ENCODE measurements at places on chromosomes 4 and X.

DNA sequence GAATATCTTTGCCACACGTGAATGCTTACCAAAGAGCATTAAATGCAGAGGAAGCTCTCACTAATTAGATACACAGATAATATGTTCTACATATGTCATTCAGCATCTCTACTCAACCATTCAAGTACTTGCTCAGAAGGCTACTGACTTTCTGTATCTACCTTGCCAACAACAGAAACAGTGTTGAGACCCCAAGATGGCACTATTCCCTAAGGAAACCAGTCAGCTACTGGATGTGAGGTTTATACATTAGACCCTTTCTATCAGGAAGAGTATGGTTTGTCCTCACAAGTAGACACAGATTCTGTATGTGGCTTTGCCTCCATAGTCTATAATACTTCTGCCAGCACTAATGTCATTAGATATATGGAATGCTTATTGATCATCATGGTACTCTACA is 443.9 kb upstream of the INTU start:
- H3K27ac ChIP-seq: no peak overlapping the region
- no peaks in the 10 kb centered on the region for H3K36me3 ChIP-seq
- H3K4me1 ChIP-seq: no peaks in the 10 kb centered on the region
- DNase-seq: no peak

GRCh38 chrX:71534773-71535544 is 2.1 kb downstream of the OGT start:
- H3K36me3 ChIP-seq: peaks cover 1% of the 10 kb centered on the region
- DNase-seq: no peak
- H3K4me1 ChIP-seq: peaks cover 10% of the 10 kb centered on the region
- no peaks in the 10 kb centered on the region for H3K27me3 ChIP-seq
- H3K27ac ChIP-seq: no peak overlapping the region
- peak overlapping the region; percentile 83 for H3K4me3 ChIP-seq

GRCh38 chrX:120111611-120112010 is 4.1 kb downstream of the RHOXF1 start:
- H3K27ac ChIP-seq: no peak overlapping the region
- H3K36me3 ChIP-seq: no peaks in the 10 kb centered on the region
- H3K4me3 ChIP-seq: no peak overlapping the region
- H3K4me1 ChIP-seq: no peaks in the 10 kb centered on the region

DNA sequence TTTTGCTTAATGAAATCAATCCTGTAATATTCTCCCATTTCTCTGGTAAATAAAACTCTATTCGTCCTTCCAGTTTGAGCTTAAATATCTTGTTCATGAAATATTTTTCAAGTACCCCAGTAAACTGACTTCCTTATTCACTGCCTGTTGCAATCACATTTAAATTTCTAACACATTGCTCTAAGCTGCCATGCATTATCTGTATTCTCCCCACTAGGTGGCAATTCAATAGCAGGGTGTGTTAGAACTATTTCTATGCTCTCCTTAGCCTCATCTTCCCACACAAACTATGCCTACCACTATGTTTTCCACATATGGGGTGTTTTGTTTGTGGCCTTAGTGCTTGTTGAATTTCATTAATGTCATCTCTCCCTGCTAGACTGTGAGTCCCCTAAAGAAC is 377.1 kb upstream of the HS3ST1 start:
- no peak for DNase-seq
- no peak overlapping the region for H3K4me3 ChIP-seq

GRCh38 chr4:16140879-16141249 is 57.0 kb upstream of the PROM1 start:
- H3K4me3 ChIP-seq: no peak overlapping the region
- DNase-seq: no peak
- H3K27ac ChIP-seq: no peak overlapping the region
- H3K27me3 ChIP-seq: no peaks in the 10 kb centered on the region
- H3K36me3 ChIP-seq: peaks cover 1% of the 10 kb centered on the region

DNA sequence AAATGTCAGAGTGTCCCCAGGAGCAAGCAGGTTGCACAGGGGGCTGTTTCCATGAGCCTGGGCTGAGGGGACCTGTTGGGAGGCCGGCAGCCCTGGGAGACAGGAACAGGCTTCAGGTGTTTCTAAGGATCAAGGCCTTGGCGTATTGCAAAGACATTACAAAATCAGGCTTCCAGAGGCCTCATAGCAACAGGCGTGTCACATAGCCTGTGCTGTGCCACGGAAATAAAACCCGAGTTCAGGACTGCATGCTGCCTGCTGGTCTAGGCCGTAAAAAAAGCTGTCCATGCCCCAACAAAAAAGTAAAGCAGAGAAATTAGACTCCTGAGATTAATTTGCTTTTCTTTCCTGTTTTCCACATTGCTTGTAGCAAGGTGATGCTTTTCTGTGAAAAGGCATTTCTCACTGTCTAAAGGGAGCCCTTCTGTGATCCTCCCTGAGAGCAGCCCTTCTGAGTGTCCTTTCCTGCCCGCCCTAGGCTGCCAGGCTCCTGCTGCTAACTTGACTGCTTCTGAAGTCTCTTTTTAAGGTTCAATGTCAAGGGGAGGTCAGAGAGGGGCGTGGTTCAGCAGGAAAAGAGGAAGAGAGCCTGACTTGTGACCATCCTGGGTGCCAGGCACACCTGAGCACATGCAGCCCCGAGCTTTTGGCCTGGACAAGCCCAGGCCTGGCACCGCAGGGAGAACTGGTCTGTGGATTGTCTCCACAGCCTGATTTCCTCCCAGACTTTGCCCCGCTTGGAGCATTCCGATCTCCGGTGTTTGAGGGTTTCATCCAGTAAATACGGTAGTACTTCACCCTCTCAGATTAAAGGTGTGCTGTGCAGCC is 21.3 kb downstream of the SHROOM2 start:
- H3K4me1 ChIP-seq: peaks cover 4% of the 10 kb centered on the region
- DNase-seq: no peak
- no peak overlapping the region for H3K4me3 ChIP-seq
- no peak overlapping the region for H3K27ac ChIP-seq
- no peaks in the 10 kb centered on the region for H3K36me3 ChIP-seq

- no peak overlapping the region for H3K27ac ChIP-seq
- no peak overlapping the region for H3K4me3 ChIP-seq
- no peak for DNase-seq
- no peaks in the 10 kb centered on the region for H3K27me3 ChIP-seq
- H3K36me3 ChIP-seq: no peaks in the 10 kb centered on the region
Observed at GRCh38 chrX:127726227-127726626, 326.0 kb downstream of the ACTRT1 start.

DNA sequence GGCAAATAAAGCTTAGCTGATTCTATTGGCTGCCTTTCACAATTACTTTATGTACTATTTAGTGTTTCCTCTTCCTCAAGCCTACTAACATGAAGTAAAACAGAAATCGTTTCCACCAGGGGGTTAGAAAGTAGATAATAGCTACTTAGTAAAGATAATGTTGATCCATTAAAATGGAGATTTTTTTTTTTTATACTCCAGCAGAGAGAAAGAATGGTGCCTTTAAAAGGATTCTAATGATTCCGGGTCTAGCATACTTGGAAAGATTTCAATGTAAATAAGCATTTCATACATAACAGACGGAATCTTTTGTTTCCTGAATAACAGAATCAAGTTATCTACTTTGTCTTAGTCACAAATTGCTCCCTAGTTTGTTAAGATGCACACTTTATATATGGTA is 37.1 kb downstream of the GK start:
- no peak overlapping the region for H3K4me3 ChIP-seq
- peaks cover 2% of the 10 kb centered on the region for H3K4me1 ChIP-seq
- DNase-seq: no peak
- H3K36me3 ChIP-seq: no peaks in the 10 kb centered on the region
- no peaks in the 10 kb centered on the region for H3K27me3 ChIP-seq

- no peaks in the 10 kb centered on the region for H3K4me1 ChIP-seq
- DNase-seq: no peak
- no peak overlapping the region for H3K27ac ChIP-seq
- H3K36me3 ChIP-seq: no peaks in the 10 kb centered on the region
- no peaks in the 10 kb centered on the region for H3K27me3 ChIP-seq
Observed at GRCh38 chr4:46508216-46508615, 118.3 kb upstream of the GABRA2 start.

DNA sequence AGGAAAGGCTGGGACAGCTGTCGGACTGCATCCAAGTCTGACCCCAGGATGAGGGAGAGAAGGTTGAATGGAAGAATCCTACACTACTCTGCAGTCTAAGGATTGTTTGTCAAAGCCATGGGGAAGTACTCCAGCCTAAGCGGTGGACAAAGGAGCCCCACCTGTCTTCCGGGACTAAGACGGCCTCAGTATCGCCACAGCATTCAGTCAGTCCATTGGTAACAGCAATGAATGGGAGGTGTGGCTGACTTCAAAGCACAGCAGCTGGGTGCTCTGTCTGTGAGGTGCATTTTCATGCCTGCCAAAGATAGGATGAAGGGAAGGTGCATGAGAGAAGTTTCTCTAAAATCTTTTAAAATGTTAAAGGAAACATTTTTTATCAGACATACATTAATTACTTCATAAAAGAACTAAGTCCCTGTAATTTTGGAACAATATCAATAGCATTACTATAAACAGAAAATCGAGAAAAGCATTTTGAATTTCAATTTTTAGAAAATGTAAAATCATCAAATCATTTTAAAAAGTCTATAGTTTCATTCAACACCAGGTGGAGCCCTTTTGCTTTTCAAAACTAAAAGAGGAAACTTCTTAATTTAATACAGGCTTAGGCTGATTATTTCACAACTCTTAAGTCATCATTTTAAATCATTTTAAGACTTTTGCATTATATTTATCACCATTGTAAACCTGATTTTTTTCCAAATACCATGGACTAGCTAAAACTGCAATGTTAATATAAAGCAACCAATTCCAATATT is 27.6 kb upstream of the INTU start:
- H3K4me1 ChIP-seq: no peaks in the 10 kb centered on the region
- no peak overlapping the region for H3K27ac ChIP-seq
- no peak overlapping the region for H3K4me3 ChIP-seq
- H3K27me3 ChIP-seq: no peaks in the 10 kb centered on the region
- no peaks in the 10 kb centered on the region for H3K36me3 ChIP-seq

DNA sequence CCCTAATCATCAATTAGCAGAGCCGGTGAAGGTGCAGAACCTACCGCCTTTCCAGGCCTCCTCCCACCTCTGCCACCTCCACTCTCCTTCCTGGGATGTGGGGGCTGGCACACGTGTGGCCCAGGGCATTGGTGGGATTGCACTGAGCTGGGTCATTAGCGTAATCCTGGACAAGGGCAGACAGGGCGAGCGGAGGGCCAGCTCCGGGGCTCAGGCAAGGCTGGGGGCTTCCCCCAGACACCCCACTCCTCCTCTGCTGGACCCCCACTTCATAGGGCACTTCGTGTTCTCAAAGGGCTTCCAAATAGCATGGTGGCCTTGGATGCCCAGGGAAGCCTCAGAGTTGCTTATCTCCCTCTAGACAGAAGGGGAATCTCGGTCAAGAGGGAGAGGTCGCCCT is 3.3 kb upstream of the OPN1LW start:
- DNase-seq: no peak
- no peak overlapping the region for H3K4me3 ChIP-seq
- H3K27me3 ChIP-seq: no peaks in the 10 kb centered on the region

DNA sequence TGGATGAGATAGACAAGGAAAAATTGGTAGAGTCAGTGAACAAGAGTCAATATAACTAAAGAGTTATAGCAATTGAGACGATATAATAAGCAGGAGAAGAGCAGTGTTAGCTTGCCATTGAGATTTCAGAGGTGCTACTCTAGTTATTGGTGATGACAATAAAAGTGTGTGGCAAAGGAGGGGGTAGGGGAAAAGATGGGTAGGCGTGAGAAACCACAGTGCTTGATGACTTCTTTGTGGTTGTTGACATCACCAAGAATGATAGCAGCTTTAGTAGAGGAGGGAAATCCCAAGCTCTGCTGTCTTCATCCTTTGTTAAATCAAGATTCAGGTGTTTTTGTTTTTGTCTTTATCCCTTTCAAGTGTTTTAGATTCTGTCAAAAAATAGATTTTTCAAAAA is 179.9 kb upstream of the PPP3CA start:
- H3K4me3 ChIP-seq: no peak overlapping the region
- H3K27me3 ChIP-seq: no peaks in the 10 kb centered on the region
- no peaks in the 10 kb centered on the region for H3K4me1 ChIP-seq
- DNase-seq: no peak
- no peaks in the 10 kb centered on the region for H3K36me3 ChIP-seq

GRCh38 chr4:188691811-188692210 is 552.6 kb downstream of the TRIML1 start:
- no peaks in the 10 kb centered on the region for H3K27me3 ChIP-seq
- H3K36me3 ChIP-seq: no peaks in the 10 kb centered on the region
- H3K4me3 ChIP-seq: no peak overlapping the region
- H3K4me1 ChIP-seq: no peaks in the 10 kb centered on the region
- no peak for DNase-seq

- no peaks in the 10 kb centered on the region for H3K27me3 ChIP-seq
- H3K4me3 ChIP-seq: no peak overlapping the region
- H3K27ac ChIP-seq: no peak overlapping the region
Observed at GRCh38 chrX:109844986-109845385, 111.9 kb upstream of the ACSL4 start.

DNA sequence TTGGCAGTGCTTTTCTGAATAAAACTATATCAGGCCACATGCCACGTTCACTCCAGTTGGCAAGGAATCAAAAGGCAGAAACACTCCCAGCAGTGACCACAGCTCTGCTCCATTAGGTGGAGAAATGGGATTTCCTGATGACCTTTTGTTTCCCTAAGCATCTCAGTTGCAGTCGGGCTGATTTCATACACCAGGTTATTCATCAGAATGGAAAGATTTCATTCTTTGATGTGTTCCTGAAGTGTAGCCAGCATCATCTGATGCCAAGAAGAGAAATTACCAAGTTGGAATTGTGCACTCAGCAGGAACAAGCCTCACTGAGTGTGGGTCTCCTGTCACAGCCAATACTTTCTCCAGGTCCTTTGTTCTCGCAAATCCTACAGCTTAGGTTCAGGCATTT is 193.7 kb downstream of the SPATA18 start:
- no peaks in the 10 kb centered on the region for H3K36me3 ChIP-seq
- no peaks in the 10 kb centered on the region for H3K27me3 ChIP-seq
- H3K4me1 ChIP-seq: no peaks in the 10 kb centered on the region
- DNase-seq: no peak

- peaks cover 2% of the 10 kb centered on the region for H3K36me3 ChIP-seq
- no peak for DNase-seq
- H3K27me3 ChIP-seq: no peaks in the 10 kb centered on the region
- peaks cover 3% of the 10 kb centered on the region for H3K4me1 ChIP-seq
Observed at GRCh38 chr4:183288955-183289354, 31.1 kb downstream of the CLDN22 start.

DNA sequence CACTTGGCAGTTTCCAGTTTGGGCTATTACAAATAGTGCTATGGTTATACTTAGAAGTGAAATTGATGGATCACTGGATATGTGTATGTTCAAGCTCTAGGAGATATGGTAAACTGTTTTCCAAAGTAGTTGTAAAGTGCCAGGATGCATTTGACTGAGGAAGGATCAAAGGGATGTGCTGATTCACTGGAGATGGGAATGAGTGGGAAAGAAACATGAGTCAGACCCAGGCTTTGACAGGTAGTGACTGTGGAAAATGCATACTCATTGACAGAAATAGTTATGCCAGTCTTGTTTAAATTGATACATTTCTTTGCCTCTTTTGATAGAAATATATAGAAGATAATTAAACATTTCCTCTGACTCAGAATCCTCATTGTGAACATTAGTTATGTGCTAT is 77.9 kb downstream of the CEP135 start:
- no peak overlapping the region for H3K4me3 ChIP-seq
- H3K27me3 ChIP-seq: no peaks in the 10 kb centered on the region

- H3K4me1 ChIP-seq: no peaks in the 10 kb centered on the region
- no peak for DNase-seq
- H3K36me3 ChIP-seq: peaks cover 4% of the 10 kb centered on the region
- no peak overlapping the region for H3K4me3 ChIP-seq
- H3K27me3 ChIP-seq: no peaks in the 10 kb centered on the region
- H3K27ac ChIP-seq: no peak overlapping the region
Observed at GRCh38 chrX:17081511-17081910, 135.1 kb downstream of the REPS2 start.
